ENCODE measurements at places on chromosomes 12 and 14.

GRCh38 chr12:89343127-89343526, 9.2 kb downstream of the DUSP6 start:
- DNase-seq = no peak

DNA sequence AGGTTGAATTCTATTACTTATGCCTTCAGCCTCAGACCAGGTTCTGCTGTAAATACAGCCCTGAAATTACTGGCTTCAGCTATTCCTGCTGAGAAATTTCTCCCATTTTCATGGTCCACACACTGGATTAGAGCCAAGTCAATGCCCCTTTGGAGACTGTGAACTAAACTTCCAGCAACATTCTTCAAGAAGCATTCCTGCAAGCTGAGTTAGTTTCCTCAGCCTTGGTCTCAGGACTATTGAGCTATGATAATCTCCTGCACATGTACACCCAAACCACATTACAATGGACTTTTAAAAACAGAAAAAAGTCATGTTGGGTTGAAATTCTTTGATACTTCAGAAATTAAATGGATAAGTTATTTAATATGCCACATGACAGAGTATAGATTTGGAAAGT, 58.0 kb upstream of the AVPR1A start:
- DNase-seq = no peak

DNA sequence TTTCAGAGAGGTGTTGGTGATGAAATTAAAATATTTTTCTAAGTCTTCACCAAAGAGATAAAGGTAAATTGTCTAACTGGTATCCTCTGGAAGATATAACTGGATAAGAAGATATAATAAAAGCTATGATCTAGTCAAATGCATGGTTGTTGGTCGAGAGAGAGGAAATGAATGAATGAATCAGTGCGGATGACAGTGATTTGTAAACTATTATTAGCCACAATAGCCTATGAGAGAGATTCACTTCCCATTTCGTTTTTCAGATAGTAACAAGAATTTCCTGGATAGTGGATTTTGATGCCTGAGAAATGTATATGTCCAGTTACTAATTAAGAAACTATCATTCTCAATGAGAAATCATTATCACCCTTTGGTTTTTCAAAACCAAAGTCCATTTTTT, 63.1 kb downstream of the HEATR5A start:
- DNase-seq = no peak

- no peak for DNase-seq
Observed at GRCh38 chr14:77804592-77804991, 4.7 kb downstream of the ADCK1 start.

DNA sequence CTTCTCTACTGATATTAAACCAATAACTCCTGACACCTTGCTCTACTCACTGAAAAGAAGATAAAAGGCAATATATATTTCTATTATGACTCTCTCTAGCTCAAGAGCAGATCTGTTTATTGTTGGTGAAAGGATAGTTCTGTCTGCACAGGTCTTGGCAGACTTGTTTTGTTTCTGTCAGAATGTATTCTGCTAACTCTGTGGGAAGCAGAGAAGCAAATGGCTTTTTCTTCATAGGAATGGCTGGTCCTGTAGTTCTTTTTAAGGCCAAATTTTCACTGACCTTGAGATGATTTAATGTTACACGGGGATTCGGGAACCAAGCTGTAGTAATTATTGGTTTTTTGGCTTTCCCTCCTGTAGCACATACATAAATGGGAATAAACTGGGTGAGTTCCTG, 512.1 kb downstream of the DIO2 start:
- DNase-seq = no peak

GRCh38 chr12:47989023-47989417, 15.3 kb downstream of the COL2A1 start:
- DNase-seq = no peak

- DNase-seq = no peak
Observed at GRCh38 chr12:1474041-1474573, 120.3 kb downstream of the FBXL14 start.

- no peak for DNase-seq
Observed at GRCh38 chr14:26528415-26529182, 69.2 kb downstream of the NOVA1 start.

DNA sequence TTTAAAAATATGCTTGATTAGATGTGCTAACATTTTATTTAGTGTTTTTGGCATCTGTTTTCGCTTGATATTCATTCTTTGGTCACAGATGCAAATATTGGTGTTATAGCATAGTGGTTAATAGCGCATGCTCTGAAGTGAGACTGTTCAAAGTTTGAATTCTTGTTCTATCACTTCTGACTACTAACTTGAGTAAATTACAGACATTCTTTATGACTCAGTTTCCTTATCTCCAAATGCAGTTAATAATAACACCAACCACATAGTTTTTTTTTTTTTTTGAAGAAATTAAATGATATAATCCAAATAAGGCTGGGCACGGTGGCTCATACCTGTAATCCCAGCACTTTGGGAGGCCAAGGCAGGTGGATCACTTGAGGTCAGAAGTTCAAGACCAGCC, 81.0 kb downstream of the TMX1 start:
- no peak for DNase-seq

GRCh38 chr12:45705404-45705803, 24.1 kb upstream of the ARID2 start:
- no peak for DNase-seq

GRCh38 chr14:73058922-73059673, 764 bp downstream of the RBM25 start:
- DNase-seq = no peak

- DNase-seq = no peak
Observed at GRCh38 chr12:69329669-69330428, 18.3 kb upstream of the LYZ start.

DNA sequence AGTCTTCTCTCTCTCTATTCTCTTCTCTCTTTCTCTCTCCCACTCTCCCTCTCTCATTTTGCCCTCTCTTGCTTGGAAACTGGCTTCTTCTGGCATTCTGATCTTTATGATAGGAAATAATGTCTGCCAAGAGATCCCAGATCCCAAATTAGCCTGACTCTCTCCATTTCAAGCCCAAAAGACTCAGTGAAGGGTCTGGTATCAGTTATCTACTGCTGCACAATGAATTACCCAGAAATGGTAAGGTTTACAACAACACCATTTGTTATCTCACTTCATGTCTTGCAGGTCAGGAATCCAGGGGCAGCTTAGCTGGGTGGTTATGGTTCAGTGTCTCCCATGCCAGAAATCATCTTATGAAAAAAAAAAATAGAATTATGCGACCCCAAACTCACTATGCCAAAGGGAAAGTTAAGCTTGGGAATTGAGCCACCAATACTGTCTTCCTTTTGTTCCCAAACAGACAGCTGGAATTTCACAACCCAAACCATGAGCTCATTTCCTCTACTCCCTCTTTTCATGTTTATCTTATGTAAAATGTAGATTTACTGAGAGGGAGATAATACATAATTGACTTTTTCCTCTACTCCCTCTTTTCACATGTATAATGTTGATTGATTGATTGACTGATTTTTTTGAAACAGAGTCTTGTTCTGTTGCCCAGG, 67.8 kb upstream of the FICD start:
- no peak for DNase-seq

DNA sequence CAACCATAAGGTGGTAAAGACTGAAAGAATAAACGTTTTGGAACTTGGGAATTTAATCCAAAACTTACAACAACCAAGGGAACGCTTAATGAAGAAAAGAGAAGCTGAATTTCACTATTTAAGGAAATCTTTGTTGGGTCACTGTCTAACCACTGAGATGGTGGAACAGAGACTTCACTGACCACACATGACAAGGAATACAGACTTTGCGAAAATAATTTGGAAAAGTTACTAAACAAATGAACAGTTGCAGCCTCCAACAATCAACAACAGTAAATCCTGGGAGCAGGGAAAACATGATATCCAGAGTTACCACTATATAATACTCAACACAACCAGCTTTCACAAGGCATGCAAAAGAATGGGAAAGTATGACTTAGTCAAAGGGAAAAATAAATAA, 79.1 kb downstream of the CMKLR1 start:
- no peak for DNase-seq

- no peak for DNase-seq
Observed at GRCh38 chr12:119998471-119999245, 9.6 kb downstream of the BICDL1 start.

- DNase-seq = no peak
Observed at GRCh38 chr14:73741876-73742519, 27.8 kb upstream of the PNMA1 start.

GRCh38 chr14:101739446-101740141, 21.9 kb upstream of the PPP2R5C start:
- DNase-seq = no peak

DNA sequence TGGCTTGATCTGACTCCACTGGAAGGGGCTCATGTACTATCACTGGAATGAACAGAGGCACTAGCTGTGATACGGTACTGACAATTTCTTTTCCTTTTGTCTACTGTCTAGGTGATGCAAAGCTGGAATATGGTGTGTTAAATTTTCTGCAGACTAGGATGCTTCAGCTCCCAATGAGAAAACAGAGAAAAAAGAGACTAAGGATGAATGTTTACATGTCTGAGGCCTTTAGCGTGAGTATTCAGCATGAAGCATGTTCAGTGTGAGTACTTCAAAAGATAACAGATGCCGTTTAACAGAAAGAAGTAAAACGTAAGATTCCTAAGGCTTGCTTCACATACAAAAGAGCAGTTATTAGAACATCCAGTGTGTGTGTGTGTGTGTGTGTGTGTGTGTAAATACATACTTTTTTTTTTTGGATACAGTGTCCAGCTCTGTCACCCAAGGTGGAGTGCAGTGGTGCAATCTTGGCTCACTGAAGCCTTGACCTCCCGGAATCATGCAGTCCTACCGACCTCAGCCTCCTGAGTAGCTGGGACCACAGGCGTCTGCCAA, 92.3 kb upstream of the FERMT2 start:
- DNase-seq = no peak

GRCh38 chr14:90581745-90582144, 184.9 kb downstream of the CALM1 start:
- no peak for DNase-seq

DNA sequence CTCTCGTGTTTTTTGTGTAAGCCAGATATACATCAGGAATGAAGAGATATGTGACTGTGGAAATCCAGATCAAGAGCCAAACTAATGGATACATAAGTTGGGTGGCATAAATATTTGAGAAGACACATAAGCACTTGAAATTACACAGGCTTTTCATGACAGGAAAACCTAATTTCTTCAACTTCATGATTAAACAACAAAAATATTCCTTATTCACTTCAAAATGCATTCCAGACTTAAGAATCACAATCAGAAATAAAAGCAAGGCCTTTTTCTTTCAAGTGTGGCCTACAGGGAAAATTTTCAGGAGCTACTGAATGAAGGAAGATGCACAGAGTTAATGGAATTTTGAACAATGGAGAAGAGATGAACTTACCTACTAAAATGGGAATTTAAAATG, 515.6 kb downstream of the FOXG1 start:
- DNase-seq = no peak
